ENCODE measurements at places on chromosomes 4 and X.
A peak's percentile ranks its signal among the peaks of the same experiment; 100 is the strongest.

- no peak for DNase-seq
Observed at GRCh38 chrX:133674726-133675470, 259.6 kb upstream of the GPC4 start.

- DNase-seq, result peak; percentile 60
Observed at GRCh38 chr4:15963001-15963451, at the start of gene FGFBP2. TSS of gene FGFBP2 (minus strand) at chr4:15963175. CDS start at chr4:15963129, 46 bp downstream.

GRCh38 chr4:78671903-78672815 is 104.0 kb upstream of the BMP2K start:
- no peak for DNase-seq

GRCh38 chr4:151783867-151784266 is 23.1 kb upstream of the GATB start:
- DNase-seq, result no peak

- peak; percentile 53 for DNase-seq
Observed at GRCh38 chr4:142549726-142550463, 296.2 kb downstream of the INPP4B start.

GRCh38 chrX:53379747-53380146 is 42.7 kb downstream of the SMC1A start:
- no peak for DNase-seq

DNA sequence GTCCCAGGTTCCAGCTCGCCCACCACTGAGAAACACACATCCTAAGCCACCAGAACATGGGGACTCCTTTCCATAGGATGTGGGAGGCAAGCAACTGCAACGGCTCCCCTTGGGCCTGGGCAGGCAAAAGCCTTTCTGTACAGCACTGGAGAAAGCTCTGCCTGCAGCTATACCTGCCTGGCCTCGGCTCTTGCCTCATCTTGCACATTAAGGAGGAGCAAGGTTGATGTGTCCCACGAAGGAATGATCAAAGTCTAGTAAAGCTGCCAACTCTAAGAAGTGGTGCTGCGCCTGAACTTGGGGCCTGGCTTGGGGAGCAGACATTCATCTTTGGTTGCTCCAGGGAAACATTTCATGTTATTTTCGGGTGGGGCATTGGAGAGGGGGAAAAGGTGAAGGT is 19.6 kb downstream of the CCNG2 start:
- DNase-seq, result no peak

GRCh38 chrX:128504496-128504895 is 452.3 kb upstream of the ACTRT1 start:
- DNase-seq, result no peak

DNA sequence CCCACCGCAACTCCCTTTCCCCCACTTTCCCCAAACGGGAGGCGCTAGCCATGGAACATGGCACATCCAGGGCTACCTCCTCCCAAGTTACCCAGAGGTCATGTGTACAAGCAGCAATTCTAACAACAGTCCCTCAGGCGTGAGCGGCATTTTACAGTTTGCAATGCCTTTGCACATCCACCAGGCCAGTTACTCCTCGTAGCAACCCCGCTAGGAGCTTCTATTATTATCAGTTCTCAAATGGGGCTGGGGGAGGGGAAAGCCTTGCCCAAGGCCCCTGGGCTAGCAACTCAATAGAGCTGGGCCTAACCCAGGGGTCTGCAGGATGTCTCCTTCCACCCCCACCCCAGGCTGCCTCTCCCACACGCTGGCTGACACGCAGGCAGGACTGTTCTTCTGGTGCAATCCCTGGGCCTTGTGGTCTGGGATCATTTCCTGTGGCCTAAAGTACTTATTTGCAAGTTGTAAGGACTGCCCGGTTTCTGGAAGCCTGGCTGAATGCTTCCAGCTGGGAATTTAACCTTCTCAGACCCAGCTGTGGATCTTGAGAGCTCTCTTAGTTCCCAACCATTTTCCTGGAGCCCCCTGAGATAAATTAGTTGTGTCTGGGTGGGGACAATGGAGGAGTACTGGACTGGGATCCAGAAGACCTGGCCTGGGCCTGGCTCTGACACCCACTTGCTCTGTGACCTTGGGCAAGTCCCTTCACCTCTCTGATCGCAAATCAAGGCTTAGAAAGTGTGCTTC is 27.7 kb downstream of the PJA1 start:
- no peak for DNase-seq

DNA sequence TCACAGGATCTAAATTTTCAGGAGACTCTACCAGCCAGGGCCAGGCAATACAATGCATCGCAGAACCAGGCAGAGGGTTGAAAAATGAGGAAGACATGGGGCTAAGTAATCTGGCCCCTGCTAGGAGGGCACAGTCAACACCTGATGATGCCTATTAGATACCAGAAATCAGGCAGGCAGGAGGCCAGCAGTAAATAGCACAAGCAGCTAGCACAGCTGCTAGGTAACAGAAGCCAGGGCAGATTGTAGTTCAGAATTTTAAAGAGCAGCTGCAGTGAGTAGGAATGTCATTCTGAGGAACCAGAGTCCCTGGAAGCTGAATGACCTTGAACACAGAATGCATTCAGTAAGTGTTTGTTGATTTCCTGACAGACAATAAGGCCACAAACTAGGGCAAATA is 38.8 kb upstream of the TRPC5OS start:
- DNase-seq, result no peak

GRCh38 chr4:162392946-162393345 is 229.1 kb upstream of the FSTL5 start:
- DNase-seq, result no peak

DNA sequence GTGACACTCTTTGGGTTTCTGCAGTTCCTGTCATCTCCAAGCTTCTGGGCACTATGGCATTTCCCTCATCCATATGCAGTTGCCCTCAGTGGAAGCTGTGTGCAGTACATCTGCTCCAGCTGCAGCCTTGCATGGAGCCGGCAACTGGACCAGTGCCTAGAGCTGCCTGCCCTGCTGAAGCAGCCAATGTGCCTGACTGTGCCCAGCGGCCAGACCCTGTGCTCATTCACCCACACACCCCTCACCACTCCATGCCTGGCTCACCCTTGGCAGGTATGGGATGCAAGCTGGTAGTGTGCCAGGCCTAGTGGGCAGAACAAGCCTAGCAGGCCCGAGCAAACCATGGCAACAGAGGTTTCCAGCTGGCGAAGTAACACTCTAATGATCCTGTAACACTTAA is 370.8 kb downstream of the FSTL5 start:
- no peak for DNase-seq

DNA sequence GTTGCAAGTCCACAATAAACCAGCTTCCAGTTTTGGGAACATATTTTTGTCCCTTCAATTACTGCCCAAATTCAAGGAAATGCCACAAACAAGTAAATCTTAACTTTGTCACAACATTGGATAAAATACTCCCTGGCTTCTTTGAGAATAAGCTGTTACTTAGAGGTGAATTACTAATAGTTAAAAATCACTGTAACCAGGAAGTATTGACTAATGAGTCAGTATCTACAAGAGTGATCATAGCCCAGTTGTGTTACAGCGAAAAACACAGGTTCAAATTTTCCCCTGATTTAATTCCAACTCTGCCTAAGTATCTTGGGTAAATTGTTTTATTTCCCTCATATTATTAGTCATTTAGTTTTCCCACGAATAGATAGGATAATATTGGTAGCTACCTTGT is 291.2 kb upstream of the PPARGC1A start:
- no peak for DNase-seq

DNA sequence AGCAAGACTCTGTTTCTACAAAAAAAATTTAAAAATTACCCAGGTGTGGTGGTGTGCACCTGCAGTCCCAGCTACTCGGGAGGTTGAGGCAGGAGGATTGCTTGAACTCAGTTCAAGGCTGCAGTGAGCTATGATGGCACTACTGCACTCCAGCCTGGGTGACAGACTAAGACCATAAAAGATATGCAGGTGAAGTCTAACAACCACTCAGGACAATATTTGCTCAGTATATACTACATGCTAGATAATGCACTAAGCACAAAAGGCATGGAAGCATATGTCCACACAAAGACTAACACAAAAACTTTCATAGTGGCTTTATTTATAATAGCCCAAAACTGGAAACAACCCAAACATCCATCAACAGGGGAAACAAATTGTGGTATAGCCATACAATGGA is 57.7 kb upstream of the TXK start:
- DNase-seq, result no peak

DNA sequence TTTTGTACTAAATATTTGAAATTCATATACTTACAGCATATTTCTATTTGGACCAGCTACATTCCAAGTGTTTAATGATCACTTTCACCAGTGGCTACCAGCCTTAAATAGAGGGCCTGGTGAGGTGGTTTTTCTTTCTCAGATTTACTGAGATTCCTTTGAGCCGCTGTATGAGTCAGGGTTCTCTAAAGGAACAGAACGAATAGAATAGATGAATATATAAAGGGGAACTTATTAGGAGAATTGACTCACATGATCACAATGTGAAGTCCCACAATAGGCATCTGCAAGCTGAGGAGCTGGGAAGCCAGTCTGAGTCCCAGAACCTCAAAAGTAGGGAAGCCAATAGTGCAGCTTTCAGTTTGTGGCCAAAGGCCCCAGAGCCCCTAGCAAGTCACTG is 146.2 kb upstream of the TLL1 start:
- DNase-seq, result no peak

- no peak for DNase-seq
Observed at GRCh38 chr4:139568206-139568955, 12.4 kb upstream of the SETD7 start.

- DNase-seq, result no peak
Observed at GRCh38 chr4:147425019-147425418, 55.9 kb upstream of the EDNRA start.

GRCh38 chrX:13752141-13752540 is 17.6 kb downstream of the OFD1 start:
- DNase-seq, result no peak

DNA sequence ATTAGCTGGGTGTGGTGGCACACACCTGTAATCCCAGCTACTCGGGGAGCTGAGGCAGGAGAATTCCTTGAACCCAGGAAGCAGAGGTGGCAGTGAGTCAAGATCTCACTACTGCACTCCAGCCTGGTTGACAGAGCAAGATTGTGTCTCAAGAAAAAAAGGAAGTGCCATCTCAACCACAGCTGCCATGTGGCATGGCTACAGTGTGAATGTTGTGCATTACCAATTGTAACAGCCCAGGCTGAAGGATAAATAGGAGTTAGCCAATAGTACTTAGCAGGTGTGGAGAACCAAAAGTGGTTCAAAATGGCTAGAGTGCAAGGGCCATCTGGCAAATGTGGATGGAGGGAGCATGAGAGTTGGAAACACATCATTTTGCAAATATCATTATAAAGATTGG is 28.9 kb downstream of the SLC25A5 start:
- no peak for DNase-seq

GRCh38 chr4:61443813-61444510 is 243.8 kb downstream of the ADGRL3 start:
- no peak for DNase-seq

DNA sequence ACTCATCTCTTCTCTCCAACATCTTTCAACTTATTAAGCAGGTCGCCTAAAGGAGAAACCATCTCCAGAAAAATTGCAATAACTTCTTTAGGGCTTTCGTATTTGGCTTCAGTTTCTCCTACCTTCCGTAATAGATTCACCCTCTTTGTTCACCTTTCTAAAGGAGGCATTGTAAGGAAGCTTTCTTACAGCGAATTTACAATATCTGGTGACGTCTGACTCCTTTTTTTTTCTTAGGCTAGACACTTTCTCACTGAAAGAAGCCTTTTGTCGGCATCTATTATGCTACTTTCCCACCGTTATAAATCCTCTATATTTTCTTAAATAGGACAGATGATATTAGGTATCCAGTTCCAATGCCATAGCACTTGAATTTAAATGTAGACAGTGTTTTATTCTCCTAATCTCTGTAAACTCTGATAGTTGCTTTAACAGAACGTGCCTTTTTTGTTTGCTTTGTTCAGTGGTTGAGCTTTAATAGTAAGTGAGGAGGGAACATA is 302.4 kb downstream of the IL1RAPL1 start:
- no peak for DNase-seq

DNA sequence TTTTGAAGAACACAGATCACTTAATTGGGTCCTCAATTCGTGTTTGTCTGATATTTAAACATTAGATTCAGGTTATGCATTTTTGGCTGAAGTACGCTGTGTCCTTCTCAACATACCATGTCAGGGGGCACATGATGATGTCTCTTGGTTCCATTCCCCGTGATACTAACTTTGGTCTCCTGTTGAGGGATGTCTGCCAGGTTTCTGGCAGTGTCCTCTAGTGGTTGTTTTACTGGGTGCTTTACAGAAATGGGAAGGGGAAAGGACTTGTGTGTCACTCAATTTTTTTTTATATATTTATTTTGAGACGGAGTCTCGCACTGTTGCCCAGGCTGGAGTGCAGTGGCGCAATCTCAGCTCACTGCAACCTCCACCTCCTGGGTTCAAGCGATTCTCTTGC is 58.2 kb downstream of the WWC2 start:
- DNase-seq, result no peak

GRCh38 chr4:37860266-37860665 is 30.6 kb upstream of the TBC1D1 start:
- no peak for DNase-seq

GRCh38 chr4:25154594-25155265 is 5.5 kb downstream of the SEPSECS start:
- DNase-seq, result no peak

GRCh38 chr4:125704726-125705125 is 390.0 kb downstream of the FAT4 start:
- DNase-seq, result no peak

DNA sequence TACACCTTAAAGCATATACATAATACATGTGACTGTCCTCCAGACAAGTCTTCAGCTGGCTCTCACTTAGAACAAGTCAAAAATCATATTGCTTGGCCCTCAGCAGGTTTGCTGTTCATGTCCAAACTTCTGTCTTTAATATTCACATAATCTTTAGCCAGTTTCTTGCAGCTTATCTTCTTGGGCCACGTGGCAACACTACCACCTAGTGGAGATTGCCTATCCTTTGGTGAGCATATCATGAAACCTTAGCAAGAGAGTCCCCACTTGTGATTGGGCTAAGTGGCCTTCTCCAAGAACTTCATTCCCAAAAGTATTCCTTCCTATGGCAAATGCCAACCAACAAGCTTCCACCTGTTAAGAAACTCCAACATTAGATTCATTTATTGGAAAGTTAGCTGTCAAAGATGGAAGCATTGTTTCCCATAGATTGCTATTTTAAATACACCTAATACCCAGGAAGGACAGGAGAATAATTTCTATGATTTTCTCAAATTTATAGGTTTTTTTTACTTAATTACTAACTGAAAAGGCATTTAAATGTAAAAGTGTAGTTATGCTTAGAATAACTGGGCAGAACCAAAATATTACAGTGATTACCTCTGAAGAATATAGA is 231.9 kb upstream of the INTU start:
- DNase-seq, result no peak

DNA sequence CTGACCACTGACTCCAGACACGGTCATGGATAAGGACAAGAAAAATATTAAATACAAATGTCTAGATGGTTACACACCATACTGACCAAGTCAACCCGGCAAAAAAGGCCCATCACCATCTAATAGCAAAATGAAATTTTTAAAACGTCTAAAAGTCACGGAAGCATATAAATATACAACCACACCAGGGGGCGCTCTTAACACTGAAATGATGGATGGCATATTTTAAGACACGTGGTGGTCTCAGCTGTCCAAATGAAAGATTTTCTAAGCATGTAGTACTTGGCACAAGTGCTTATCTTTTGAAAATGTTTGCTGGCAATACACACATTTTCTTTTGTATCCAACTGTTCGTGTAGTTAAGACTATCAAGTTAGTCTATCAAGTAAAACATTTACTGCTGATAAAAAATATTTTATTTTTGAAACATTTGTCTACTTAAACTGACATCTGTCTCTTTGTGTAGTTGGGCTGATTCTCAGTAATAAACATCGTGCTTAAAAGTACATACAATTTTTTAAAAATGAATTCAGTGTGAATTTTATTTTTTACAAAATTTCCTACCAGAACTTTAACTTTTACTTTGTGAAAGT is 64.6 kb downstream of the COX7B2 start:
- peak; percentile 51 for DNase-seq

GRCh38 chrX:95290455-95290854 is 1394.2 kb upstream of the DIAPH2 start:
- no peak for DNase-seq

Measured in CD4-positive, alpha-beta T cell treated with Interleukin-2 at 100 ng/mL for 4 hours (primary cell).